ENCODE measurements at places on chromosomes 16 and 17.

DNA sequence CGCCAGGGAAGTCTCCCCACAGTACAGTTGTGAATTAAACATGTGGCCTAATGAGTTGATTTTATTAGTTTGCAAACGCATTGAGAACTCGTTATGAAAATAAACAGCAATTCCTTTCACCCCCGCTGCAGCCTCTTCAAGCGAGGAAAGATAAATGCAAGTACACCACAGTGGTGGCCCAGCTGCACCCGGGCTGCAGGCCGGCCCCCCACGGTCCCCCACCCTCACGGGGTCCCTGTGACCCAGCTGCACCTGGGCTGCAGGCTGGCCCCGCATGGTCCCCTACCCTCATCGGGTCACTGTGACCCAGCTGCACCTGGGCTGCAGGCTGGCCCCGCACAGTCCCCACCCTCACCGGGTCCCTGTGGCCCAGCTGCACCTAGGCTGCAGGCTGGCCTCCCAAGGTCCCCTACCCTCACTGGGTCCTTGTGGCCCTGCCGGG is 32.2 kb downstream of the SDK2 start:
- no peak for DNase-seq

GRCh38 chr17:57357392-57357784 is 101.1 kb downstream of the MSI2 start:
- no peak for DNase-seq

GRCh38 chr17:74024871-74025531 is 178.5 kb upstream of the RPL38 start:
- no peak for DNase-seq

DNA sequence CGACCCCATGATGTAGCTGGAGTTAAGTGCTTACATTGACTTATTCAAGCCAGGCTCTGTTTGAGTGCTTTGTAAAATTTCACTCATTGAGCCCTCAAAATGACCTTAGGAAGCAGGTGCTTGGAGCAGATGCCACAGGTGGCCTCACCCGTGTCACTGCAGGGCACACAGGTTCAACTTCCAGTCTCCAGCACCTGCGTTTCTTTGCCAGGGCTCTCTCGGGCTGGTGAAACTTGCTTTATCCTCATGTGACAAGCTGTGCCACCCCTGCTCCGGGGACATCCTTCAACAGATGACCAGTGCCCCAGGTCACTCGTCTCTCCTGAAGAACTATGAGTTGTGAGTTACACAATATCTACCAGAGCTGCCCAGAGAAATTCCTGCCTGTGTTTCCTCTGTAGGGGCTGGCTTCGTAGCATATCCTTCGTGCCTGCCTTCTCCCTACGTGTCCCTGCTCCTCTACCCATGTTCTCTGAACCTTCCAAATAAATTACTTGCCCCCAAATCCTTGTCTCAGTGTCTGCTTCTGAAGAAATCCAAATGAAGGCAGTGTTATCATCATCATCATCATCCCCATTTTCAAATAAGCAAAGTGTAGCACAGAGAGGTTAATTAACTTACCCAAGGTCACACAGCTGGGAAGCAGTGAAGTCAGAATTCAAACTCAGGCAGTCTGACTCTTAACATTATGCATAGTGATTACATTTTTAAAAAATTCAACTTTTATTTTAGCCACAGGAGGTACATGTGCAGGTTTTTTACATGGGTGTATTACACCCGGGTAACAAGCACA is 352.5 kb downstream of the NPIPA8 start:
- no peak for DNase-seq

- no peak for DNase-seq
These were observed 914 bp downstream of the MAP1LC3B start for GRCh38 chr16:87392821-87393679.

DNA sequence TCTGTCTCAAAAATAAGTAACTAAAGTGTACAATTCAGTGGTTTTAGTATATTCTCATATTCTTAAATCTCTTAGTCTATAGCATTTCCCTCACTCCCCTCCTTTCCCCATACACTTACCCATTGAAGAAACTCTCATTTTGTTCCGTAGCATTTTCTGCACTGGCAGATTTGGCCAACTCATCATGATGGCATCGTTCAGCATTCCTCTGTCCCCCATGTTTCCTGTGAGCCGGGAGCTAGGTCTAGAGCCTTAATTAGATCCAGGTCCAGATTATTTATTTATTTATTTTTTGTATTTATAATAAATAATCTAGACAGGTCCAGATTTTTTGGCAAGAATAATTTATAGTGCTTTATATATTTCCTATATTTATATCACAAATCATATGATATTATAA is 31.0 kb downstream of the HEATR3 start:
- no peak for DNase-seq

DNA sequence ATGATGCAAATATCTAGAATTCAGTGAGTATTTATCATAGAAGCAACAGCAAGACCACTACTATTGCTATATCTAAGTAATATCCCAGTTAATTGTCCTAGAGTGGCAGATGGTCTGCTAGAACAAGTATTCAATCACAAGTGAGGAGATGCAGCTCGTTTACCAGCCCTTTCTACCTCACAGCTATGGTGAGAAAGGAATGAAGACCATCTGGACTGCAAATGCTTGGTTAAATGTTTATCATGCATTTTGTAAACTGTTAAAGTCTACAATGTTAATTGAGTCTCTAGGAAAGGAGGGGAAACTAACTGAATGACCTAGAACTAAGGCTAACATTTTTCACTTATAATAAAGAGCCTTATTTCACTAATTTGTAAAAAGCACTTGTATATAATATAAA is 52.5 kb downstream of the CNOT1 start:
- DNase-seq = no peak

DNA sequence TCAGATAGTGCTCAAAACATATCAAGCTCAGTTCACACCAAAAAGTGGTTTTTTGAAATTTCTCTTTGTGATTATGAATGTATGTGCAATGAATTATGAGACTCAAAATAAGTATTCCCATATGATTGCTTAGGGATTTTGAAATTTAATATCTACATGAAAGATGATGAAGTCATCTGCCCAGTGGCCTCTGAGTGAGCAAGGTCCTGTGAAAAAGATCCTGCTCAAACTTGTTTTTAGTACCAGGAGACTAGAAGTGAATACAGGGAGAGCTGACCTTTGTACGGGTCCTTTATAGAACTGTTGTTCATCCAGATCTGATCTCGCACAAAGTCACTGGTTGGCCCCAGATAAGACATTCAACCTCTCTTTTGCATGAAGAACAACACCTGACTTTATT is 151.9 kb upstream of the MAF start:
- DNase-seq = no peak

- DNase-seq = peak; percentile 96
These were observed at the start of gene ZNF500 for GRCh38 chr16:4766875-4767628. TSS of gene ZNF500 (minus strand) at chr16:4767162. CDS start at chr16:4765978, 1,184 bp downstream.

DNA sequence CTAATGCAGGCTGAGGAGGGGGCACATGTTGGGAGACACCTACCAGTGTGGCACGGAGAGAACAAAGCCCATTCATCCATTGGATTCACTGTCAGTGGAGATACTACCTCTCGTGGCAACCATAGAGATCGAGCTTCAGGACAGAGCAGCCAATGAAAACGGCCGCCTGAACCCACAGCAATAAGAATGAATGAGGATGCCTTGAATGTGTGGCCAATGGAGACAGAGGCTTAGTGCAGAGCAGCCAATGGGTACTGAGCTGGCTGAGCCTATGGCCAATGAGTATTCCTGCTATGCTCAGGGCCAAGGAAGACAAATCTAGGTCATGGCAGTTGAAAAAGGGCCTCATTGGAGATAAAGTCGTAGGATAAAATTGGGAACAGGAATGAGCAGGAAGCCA is 10.9 kb downstream of the ARHGEF15 start:
- DNase-seq = no peak

GRCh38 chr16:57472665-57473060 is 10.2 kb downstream of the POLR2C start:
- no peak for DNase-seq

DNA sequence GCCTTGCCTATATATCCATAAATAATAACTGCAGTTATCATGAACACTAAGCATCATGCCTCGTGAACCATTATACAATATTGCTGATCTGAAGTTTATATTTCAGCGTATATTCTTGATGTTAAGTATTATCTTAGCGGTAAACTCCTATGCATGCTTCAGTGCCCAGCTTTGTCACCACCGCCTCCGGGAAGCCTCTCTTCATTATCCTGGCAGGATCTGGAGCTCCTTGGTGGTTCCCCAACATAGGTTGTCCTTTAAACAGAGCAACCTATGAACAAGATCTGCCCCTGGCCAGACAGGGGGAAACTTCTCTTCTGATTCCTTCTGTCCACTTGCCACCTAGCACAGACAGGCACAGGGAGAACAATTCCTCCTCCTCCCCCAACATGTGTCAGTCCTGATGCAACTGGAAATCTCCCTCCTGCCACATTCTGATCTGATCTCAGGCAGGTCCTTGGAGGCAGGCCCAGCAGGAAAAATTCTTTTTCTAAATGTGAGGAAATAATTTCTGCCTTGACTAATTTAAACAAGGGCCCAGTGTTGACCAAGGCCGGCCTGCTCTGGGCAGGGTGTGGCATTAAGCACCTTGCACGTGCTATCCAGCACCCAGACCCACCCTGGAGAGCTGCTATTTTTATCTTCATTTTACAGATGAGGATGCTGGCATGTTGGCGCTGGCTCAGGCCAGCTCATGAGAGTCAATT is 22.4 kb downstream of the SPNS2 start:
- DNase-seq = no peak

DNA sequence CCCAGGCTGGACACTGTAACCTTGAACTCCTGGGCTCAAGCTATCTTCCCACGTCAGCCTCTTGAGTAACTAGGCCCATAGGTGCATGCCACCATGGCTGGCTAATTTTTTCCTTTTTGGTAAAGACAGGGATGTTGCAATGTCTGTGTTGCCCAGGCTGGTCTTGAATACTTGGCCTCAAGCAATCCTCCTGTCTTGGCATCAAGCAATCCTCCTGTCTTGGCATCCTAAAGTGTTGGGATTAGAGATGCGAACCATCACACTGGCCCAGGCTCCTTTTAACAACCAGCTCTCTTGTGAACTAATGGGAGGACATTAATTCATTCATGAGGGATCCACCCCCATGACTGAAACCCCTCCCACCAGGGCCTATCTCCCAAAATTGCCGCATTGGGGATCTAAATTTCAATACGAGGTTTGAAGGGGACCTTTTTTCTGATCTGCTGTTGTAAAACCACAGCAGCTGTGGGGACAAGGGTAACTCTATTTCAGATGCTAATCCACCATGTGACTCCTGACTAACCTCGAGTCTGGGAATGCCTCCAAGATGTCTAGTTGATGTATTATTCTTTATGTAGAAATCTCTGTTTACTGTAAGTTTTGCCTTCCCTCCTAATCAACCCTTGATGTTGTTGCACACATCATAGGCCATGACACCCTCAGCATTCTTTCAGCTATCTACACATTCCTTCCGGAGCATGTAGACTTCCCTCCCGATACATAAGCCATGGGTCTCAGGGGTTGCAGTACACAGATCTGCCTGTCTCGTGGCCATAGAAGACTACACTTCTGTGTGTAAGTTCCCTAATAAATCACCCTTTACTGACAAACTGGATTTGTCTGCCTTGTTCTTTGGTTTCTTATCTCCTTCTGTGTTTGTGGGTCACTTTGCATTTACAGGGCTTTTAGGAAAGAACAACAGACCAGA is 37.6 kb downstream of the RNF112 start:
- no peak for DNase-seq

DNA sequence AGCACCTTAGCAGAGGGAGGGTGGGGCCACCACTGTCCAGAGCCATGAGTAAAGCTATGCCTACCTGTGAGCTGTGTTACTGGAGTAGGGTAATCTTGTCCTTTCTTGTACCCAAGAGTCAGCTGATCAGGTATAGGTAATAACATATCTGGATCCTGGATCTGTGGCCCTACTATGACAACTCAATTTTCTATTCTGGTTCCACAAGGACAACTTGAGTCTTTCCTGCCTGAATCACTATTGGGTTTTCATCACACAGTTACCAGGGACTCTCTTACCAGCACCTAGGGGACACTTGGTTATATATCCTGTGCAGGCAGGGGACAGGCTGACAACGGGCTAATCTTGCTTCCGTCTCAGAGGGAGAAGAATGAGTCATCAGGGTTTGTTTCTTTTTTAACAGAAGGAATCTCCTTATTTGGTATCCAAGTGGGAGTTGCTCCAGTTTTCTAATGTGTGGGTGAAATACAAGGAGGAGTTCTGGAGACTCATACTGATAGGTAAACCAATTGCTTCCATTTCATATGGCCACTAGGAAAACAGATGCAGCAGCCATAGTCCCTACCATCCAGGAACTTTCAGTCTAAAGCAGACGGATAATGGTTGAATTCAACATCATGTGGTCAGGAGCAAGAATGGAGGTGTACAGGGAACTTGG is 6.8 kb downstream of the ZNF267 start:
- DNase-seq = peak; percentile 57

Measured in CD4-positive, alpha-beta T cell treated with Interleukin-4 for 1 hour (primary cell).